Anterior cingulate cortex (tissue), 58 donors: ENCODE measurements at places on chromosomes 5 and 9.

GRCh38 chr9:109602987-109603386 lies 104.9 kb upstream of the PTPN3 start:
- DNase-seq, result no peak

DNA sequence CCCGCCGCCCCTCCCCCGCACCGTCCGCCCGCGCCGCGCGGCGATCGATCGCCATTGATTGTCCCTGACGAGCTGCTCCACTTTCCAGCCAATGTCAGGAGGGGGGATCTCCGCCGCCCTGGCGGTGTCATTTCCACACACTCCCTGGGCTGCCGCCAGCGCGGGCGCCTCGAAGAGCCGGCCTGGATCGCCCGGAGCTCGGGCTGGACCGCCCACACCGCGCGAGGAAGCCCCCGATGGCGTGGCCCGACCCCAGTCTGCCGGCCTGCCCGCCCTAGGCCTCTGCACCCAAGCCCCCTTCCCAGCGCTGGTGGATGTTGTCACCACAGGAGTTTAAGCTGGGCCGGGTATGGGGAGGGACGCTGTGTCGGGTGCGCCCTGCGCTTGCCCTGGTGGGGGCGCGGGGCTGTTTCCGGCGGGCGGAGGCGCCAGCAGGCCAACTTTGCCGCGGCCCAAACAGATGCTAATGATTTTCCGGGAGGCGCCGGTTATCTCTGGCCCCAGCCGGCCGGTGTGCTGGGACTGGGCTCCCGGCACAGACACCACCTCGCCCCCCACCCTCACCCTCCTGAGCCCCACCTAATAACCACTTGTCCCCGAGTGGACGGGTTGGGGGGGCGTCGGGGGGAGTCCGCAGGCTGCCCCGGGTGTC lies 10.6 kb upstream of the CXXC5 start:
- peak; percentile 52 for DNase-seq

GRCh38 chr5:61081741-61082140 lies 80.5 kb downstream of the SMIM15 start:
- no peak for DNase-seq

GRCh38 chr5:143244000-143244736 lies 159.3 kb downstream of the NR3C1 start:
- peak; percentile 28 for DNase-seq

DNA sequence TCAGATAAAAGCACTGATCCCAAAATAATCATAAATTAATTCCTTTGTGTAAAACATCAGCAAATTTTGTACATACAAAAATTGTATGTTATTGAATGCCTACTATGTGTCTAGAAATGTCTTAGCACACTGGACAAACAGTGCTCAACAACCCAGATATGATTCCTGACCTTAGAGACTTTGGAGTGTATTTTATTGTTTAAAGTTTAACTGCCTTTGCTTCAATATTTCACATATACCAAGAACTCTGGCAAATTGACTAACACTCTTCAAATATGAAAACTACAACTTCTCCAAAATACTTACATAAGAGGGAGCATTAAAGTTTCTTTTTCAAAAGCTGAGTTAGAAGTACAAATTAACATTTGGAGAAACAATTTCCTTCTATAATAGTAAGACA lies 231.9 kb downstream of the MLLT3 start:
- DNase-seq, result no peak

- no peak for DNase-seq
These were observed 26.6 kb downstream of the DRD1 start for GRCh38 chr5:175417384-175417783.

DNA sequence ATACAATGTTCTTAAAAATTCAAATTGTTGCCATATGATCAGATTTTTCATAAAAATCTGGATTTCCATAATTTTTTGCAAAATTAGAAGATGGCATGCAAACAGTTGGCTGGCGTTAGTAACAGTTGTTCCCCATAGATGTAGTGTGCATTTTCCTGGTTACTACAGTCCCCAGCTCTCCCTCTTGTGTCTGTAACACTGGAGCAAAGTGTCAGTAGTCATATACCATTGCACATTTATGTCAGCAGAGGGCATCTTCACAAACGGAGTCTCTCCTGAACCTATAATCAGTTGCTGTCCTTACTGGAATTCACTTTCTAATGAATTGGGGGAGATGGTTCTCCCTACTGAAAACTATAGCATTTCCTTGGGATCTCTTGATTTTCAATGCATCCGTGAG lies 44.7 kb upstream of the DMAC1 start:
- peak; percentile 3 for DNase-seq

DNA sequence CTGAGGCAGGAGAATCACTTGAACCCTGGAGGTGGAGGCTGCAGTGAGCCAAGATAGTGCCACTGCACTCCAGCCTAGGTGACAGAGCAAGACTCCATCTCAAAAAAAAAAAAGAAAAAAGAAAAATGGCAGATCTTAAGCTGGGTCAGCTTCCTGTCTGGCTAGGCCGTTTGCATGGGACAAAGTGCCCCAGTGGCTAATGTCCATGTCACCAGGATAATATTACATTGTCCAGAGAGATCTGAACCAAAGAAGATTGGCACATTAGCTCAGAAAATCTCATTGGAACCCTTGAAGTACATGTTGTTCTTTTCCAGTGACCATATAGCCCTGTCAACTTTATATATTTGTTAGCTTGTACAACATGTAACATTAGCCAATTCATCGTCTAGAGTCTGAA lies 59.2 kb upstream of the DAB2IP start:
- DNase-seq, result no peak

- no peak for DNase-seq
These were observed 36.6 kb downstream of the CTNNA1 start for GRCh38 chr5:138789771-138790242.

DNA sequence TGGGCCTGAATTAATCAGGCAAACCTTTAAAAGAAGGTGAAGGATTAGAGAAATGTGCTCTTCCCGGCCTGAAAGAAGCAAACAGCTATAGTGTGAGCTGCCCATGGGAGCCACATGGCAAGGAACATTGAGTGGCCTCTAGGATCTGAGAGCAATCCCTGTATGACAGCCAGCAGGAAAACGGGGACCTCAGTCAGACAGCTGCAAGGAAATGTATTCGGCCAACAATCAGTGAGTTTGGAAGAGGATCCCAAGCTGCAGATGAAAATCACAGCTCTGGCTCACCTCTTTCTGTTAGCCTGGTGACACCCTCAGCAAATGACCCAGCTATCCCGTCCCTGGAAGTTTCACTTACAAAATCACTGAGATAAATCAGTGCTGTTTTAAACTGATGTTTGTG lies 309.2 kb downstream of the SH3GL2 start:
- no peak for DNase-seq

GRCh38 chr5:40441733-40442132 lies 238.0 kb upstream of the PTGER4 start:
- DNase-seq, result no peak

DNA sequence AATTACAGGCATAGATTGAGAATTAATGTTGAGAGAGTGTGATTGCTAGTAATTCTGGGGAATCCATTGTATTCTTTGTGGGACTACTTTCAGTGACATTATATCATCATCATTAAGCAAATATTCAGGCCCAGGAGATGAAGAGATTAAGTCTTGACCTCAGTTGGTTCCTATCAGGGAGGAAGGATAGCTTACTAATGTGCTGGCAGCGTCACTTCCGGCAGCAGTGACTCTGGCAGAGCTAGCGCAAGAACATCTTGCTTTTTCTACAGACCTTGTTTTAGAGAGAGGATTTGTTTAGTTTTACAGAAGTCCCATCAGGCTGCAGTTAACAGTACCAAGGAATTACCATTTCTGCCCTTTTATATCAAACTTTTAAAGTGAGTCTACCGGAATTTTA lies 20.3 kb downstream of the OSTF1 start:
- DNase-seq, result no peak

DNA sequence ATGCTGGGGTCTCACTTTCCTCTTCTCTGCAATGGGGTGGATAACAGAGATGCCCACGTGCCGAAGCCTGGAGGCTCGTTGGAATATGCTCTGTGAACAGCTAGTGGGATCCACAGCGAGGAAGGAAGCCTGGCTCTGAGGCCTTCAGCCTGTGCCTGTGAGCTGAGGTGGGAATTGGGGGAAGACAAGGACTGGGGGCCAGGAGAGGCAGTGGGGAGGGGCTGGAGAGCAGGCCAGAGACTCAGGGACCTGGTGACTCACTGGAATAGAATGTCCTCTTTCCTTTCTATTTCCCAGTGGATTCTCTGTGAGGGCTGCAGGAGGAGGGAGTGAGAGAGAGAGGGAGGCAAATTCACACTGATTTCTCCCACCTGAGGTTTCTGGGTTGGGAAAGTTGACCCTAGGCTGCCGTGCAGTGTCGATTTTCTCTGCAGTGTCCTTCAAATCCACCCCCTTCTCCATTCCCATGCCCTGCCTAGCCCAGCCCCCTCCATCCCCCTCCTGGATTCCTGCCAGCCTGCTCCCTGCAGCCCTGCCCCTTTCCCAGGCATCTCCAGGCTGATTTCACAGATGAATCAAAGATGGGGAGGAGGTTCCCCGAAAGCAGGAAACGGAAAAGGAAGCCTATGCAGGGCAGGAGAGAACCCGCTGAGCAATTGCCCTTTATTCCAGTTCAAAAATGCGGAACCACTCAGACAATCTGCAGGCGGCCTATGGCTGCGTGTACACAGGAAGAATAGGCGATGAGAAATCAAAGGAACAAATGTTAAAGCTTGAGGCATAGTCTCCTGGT lies 1.4 kb upstream of the SPAAR start:
- DNase-seq, result no peak

DNA sequence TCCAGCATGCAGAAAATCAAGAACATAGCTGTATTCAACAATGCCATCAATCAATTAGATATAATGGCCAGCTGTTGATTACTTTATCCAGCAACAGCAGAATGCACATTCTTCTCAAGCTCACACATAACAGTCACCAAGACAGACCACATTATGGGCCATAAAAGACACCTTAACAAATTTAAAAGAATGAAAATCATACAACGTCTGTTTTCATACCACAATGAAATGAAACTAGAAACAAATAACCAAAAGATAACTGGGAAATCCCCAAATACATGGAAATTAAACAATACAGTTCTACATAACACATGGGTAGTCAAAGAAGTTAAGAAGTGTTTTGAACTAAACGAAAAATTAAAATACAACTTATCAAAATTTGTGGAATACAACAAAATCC lies 130.9 kb upstream of the GNA14 start:
- no peak for DNase-seq

GRCh38 chr5:113232667-113233066 lies 202.1 kb downstream of the TSSK1B start:
- no peak for DNase-seq

DNA sequence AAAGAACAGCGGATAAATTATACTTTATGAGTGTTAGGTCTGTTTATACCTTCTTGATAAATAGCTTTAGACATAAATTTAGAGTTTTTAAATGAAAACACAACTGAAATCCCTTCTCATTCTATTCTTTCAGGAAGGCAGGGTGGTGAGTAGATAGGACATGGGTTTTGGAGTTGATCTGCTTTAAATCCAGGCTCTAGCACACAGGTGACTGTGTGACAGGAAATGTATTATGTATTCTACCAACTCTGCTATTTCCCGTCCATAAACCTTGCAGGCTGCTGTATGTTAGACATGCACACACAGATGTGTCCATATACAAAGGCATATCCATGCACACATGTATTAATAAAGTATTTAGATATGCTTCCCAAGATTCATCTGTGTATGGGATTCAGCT lies 19.3 kb upstream of the CARTPT start:
- no peak for DNase-seq

- DNase-seq, result no peak
These were observed 31.6 kb downstream of the CDH6 start for GRCh38 chr5:31225118-31225517.

DNA sequence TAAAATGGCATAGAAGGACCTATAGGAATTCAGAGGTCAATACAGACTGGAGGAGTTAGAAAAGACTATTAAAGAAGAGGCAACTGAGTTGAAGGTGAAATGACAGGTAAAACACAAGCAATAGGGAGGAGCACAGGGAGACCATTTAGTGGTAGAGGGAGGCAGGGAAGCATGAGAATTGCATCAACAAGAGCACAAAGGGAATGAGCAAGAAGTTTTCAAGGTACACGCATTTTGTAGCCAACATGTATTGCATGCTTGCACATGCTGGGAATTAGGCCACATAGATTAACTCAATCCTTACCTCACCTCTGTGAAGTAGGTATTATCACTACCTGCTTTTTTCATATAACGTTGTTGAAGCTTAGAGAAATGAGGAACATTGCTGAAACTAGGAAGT lies 42.3 kb downstream of the PLPP1 start:
- DNase-seq, result no peak

DNA sequence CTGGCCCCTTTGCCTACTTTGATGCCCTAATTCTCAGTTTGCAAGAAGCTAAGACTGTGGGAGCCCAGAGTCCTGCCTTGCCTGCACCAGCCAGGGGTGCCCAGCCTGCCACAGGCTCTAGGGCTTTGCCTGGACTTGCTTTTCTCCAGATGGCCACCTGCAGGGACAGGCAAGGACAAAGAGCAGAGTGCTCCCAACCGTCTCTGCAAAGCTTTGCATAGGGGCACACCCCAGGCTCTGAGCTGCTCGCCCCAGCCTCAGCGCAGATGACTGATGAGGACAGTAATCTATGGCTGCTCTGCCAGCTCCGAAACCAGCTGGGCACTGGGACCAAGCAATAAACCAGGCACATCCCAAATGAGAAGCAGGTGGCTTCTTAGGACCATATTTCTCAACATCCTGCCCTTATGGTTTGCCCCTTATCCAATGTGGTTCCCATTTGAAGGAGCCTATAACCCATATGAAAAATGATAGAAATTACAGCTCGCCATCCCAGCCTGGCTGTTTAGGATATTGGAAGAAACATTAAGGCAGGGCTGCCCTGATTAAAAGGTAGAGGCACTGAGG lies 25.4 kb upstream of the TCF7 start:
- no peak for DNase-seq
